Endothelial cell of umbilical vein (primary cell): ENCODE measurements at places on chromosomes 11 and 22. TPM values are rescaled to one million over a fixed set of nuclear protein-coding genes. Genes with fewer than 3 reads are reported as not detected.

TRIOBP gene
- polyA plus RNA-seq, result 53.8 and 60.6 TPM in 2 replicates

LRP4 gene
- 0.78 and 0.86 TPM in 2 replicates for polyA plus RNA-seq

B3GAT3 gene
- 37.2 and 48.0 TPM in 2 replicates for polyA plus RNA-seq

TRIM48 gene
- not detected in 2 replicates for polyA plus RNA-seq

DNA sequence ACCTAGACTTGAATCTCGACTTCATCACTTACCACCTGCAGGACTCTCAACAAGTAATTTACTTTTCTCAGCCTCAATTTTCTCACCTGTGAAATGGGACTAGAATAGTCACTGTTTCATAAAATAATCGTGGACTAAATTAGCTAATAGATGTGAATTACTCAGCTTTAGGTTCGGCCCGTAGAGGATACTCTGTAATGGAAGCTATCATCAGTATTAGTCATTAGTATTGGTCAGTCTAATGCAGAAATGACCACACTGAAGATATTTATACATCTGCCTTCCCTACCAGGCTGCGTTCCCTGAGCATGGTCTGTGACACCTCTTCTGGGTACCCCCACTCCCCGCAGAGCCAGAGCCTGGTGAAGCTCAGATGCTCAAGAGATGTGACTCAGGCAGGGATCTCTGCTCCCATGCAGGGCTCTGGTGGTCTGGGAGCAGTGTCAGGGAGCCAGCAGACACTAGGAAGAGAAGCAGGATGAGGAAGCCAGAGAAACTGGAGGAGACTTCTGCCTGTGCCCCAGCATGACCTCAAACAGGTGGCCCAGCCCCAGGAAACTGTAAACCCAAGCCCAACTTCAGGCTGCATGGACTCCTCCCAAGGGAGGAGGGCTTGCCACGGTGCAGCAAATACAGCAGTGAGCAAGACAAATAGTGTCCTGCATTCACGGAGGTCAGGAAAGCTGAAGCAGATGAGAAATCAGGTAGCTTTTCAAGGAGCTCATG, 88.0 kb upstream of the E2F8 start:
- DNase-seq, result no peak

- DNase-seq, result no peak
Observed at GRCh38 chr11:6099577-6099976, 7.9 kb upstream of the OR56B4 start.

- no peak for DNase-seq
Observed at GRCh38 chr22:44526779-44527126, 28.7 kb upstream of the RTL6 start.

DNA sequence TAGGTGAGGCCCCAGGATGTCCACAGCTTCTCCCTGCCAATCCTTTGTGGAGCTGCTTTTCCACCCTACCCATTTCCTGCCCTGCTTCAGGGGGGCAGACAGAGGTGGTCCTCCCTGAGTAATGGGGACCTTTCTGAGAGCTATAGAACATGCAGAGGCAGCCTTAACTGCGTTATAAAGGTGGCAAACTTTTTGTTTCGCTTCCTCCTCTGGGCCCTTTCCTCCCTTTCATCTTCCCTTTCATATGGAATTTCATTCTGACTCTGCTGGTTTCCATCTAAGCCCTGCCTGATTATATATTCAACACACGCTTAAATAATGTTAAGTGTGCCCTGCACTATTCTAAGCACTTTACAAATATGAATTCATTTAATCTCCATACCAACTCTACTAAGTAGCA, 169.3 kb upstream of the E2F8 start:
- DNase-seq, result no peak

- no peak for DNase-seq
Observed at GRCh38 chr22:36571991-36572390, 43.0 kb upstream of the EIF3D start.

DNA sequence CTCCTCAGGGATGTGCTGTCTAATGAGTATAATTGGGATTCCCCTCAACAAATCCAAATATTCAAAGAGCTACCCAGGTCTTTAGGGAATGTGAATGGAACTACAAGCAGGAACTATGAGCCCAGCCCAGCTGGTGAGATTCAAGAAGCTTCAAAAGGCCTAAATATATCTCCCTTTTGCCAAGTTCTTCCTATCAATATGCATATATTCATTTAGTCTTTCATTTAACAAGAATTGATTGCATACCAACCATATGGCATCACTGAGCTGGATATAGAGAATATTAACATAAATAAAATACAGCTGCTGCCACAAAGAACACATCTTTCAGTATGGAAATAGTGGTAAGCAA, 58.9 kb upstream of the PRSS23 start:
- no peak for DNase-seq

DNA sequence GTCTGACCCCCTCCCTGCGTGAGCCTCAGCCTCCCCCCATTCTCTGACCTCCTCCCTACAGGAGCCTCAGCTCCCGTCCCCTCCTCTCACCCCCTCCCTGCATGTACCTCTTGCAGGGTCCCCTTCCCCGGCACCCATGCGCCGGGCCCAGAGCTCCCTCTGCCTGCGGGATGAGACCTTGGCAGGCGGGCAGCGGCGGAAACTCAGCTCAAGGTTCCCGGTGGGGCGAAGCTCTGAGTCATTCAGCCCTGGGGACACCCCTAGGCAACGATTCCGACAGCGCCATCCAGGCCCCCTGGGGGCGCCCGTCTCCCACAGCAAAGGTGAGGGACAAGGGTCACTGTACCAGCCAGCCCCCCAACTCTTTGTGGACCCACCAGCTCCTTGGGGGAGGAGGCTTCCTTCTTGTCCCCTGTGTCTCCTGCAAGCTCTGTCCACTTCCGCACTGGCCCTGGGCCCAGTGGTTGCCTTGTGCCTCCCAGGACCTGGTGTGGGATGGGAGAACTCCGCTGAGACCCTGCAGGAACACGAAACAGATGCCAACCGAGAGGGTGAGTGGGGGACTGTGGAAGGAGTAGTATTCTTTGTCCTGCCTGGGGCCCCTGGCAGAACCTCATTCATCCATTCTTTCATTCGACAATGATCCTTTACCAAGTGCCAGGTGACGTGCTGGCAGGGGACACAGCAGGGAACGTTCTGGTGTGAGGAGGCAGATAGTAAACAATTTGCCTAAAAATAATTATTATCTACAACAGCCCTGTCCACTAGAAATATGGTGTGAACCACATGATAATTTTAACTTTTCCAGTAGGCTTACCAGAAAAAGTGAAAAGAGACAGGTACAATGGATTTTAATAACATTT, 3.7 kb upstream of the RPS6KA4 start:
- DNase-seq, result peak; percentile 87

DNA sequence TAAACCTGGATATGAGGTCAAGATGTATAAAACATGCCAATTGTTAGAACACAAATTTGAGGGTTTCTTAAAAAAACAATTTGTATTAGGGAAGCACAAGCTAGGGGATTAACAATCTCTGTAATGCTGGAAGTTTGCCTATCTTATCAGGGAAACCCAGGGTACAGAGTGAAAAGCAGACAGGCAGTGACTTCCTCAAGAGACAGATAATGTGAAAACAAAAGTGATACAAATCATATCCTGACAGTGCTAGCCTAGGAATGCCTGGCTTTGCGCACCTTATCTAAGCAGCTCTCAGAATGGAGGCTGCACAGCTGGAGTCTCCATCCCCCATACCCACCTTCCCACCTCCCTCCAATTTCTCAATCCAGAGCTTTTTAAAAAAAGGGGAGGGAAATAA, 22.5 kb upstream of the RBX1 start:
- peak; percentile 71 for DNase-seq
